Natural killer cell treated with Interleukin-12 subunit alpha and Interleukin-12 subunit beta and Interleukin-15 and Interleukin-18, amount 100 ng/mL, for 72 hours (primary cell): ENCODE measurements at places on chromosomes 3 and 15. TPM values are rescaled to one million over a fixed set of nuclear protein-coding genes. Genes with fewer than 3 reads are reported as not detected.

The HAUS2 gene
- total RNA-seq: 36.4 TPM

DNA sequence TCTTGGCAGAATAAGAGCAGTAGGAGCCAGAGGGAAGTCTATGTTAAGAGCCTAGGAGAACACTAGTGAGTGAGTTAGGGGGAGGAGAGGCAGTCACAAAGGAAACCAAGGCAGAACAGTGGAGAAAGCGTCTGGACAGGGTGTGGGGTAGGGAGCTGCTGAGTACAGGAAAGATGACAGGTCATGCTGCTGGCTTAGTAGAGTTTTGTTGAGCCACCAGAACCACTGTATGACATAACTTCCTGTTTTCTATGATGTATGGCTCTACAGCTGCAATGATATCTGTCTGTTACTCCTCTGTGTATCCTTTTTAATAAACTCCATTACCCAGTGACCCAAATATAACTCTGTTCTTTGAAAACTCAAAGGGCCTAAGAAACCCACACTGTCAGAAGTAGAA is 10.6 kb upstream of the STT3B start:
- H3K4me1 ChIP-seq: peaks cover 10% of the 10 kb centered on the region
- H3K4me3 ChIP-seq: peak overlapping the region; percentile 71
- H3K27ac ChIP-seq: peak overlapping the region; percentile 65
- DNase-seq: peak; percentile 69

DNA sequence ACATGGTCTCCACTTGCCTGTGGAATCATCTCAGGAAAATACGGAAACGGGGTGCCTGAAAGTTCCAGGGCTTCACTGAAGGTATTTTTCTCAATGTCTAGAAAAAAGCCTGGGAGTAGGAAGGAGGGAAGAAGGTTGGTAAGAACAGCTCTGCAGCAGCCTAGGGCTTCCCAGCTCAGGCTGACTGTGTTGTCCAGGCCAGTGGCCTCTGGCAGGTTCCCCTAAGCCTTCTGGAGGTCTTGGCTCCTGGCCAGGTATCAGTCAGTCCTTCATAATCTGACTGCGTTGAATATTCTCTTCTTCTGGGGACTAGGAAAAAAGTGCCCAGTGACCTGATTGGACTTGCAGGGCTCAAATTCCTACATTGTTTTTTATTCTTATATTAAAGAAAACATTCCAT is 38.6 kb downstream of the SSR3 start:
- no peak overlapping the region for H3K4me3 ChIP-seq
- H3K27me3 ChIP-seq: peaks cover 36% of the 10 kb centered on the region
- DNase-seq: no peak
- H3K27ac ChIP-seq: no peak overlapping the region
- H3K36me3 ChIP-seq: no peaks in the 10 kb centered on the region

DNA sequence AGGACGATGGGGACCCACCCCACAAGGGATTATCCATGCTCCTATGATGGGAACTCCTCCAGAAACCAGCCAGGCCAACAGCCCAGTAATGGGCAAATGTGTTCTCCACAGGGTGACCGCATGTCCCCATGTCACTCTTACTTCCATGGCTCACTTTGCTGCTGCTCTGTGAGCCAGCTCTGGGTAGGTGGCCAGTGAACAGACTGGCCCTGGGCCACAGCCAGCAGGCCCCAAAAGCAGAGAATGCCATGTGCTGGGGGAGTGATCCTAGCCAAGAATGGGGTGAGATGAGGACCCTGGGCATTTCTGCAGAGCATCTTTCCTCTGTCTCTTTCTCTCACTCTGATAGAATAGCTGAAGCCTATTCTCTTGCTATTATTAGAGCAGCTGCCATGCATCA is 391.4 kb downstream of the LRTM1 start:
- H3K27ac ChIP-seq: no peak overlapping the region
- no peaks in the 10 kb centered on the region for H3K36me3 ChIP-seq
- H3K27me3 ChIP-seq: no peaks in the 10 kb centered on the region
- no peak for DNase-seq
- H3K4me1 ChIP-seq: no peaks in the 10 kb centered on the region

DNA sequence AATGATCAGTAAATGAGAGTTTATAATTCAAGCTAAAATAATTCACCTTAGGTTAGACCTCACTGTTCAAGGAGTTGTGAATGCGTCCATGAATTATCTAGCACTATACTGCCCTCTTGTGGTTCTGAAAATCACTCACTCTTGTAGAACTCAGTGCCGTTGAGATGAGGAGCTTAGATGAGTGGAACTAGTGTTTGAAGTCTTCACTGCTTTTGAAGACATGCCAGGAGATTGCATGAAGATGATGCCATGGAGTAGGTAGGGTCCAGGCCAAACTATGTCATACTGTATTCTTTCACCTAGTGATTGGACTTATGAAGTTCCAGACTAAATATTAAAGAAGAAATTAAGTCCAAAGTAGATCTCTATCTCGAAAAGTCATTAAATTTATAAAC is 28.8 kb downstream of the LYSMD4 start:
- H3K4me1 ChIP-seq: peaks cover 36% of the 10 kb centered on the region
- no peaks in the 10 kb centered on the region for H3K27me3 ChIP-seq
- DNase-seq: no peak
- no peak overlapping the region for H3K27ac ChIP-seq

DNA sequence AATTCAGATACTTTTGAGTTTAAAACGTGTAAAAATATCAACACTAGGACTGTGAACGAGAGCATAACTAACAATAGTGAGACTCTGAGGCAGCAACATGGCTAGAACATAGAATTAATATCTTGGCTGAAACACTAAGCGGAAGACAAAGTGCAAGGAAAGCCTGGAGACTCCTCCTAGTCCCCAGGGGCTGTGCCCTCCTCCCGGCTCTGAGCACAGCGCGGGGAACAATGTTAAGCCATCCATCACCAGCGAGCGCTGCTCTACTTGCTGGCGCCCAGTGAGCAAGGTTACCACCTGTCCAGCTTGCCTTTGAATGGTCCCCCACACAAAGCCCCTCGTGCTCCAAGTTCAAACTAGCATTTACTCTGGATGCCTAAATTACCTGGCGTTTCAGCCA is 436.9 kb downstream of the FOXP1 start:
- H3K27ac ChIP-seq: no peak overlapping the region
- no peaks in the 10 kb centered on the region for H3K27me3 ChIP-seq
- no peaks in the 10 kb centered on the region for H3K4me1 ChIP-seq
- no peak overlapping the region for H3K4me3 ChIP-seq
- DNase-seq: no peak
